ENCODE measurements at places on chromosomes 1 and 21.

DNA sequence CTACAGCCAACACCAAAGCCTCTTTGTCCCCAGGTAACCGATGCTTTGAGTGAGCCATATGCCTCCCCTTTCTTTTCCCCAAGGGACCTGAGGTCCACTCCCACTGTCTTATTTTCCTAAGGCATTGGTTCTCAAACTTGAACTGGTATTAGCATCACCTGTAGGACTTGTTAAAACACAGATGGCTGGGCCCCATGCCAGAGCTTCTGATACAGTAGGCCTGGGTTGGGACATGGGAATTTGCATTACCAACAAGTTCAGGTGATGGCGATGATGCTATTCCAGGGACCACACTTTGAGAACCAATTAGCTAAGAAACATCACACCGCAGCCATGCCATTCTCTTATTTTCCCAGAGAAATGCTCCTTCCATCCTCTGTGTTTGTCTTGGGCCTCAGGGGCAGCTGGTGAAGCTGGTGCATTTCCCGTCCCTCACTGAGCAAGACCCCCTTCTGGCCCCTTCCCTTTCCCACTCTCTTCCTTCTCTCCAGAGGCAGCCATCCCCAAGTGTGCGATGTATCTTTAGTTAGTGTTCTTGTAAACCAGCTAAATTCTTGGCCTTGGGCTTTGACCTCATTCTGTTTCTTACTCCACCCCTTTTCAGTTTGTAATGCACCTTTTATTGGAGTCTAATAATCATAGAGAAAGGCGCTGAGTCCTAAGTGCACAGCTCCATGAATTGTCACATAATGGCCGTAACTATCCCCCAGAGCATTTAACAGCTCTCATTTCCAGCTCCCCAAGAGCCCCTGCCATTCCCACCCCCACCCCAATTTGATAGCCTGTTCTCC, 14.2 kb upstream of the TTC22 start:
- no peak for DNase-seq

DNA sequence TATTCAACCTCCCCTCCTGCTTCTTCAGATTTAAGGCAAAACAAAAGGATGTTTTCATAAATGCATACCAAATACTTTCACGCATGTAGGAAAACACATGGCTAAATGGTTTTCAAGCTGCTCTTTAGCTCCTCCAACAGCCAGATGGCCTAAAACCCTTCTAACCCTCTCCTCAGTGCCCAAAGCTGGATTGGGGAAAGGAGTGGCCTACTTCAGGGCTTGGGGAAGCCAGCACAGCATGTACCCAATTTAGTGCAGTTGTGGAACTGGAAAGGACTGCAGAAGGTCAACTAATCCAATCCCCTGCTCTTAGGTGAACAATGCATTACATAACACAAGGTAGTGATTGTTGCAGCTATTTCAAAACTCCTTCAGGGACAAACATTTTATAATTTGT, 9.3 kb downstream of the F5 start:
- no peak for DNase-seq

- no peak for DNase-seq
Measured at GRCh38 chr21:33825915-33826314, 89.7 kb downstream of the ATP5PO start.

- DNase-seq, result no peak
Measured at GRCh38 chr1:99705385-99705784, 59.5 kb downstream of the PALMD start.

GRCh38 chr1:156462954-156463795, 37.4 kb downstream of the MEF2D start:
- DNase-seq, result no peak

GRCh38 chr1:205800427-205800826, 12.6 kb downstream of the SLC41A1 start:
- no peak for DNase-seq

DNA sequence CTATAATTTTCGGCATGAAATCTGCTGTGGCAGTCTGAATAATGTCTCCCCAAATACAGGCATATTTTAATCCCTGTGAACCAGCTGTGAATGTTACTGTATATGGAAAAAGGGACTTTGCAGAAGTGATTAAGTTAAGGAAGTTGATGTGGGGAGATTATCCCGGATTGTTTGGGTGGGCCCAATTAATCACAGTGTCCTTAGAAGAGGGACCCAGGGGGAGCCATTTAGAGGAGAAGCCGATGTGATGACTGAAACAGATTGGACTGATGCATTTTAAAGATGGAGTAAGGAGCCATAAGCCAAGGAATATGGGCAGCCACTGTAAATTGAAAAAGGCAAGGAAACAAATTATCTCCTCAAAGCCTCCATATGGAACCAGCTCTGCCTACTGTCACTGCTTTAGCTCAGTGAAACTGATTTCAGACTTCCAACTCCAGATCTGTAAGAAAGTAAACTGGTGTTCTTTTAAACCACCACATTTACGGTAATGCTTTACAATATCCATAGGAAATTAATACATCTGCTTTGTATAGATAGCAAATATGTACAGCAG, 61.1 kb upstream of the GPR88 start:
- DNase-seq, result no peak

DNA sequence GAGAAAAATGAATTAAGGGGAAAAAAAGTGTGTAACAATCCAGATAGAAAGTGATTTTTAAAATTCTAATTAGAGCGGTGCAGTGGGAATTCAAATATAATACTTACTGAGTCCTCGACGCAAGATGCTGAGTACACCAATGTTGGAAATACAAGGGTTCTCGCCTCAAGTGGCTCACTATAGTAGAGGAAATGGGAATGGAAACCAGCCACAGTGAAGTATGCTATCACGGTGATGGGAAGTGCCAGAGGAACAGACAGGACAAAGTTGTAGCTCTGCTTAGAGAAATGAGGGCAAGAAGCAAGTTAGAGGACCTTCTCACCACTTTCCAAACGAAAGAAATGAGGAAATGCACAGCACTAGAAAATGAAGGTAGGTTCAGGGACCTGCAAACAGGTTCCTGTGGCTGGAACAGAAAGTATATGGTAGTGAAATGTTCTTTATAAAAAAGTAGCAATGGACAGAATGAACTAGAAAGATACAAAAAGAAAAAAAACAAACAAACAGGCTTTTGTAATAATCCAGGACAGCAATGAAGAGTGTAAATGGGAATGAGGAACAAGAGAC, 13.5 kb downstream of the EGLN1 start:
- no peak for DNase-seq

GRCh38 chr1:176786274-176786673, 323.3 kb downstream of the PAPPA2 start:
- DNase-seq, result no peak

GRCh38 chr1:115655916-115656315, 14.1 kb downstream of the VANGL1 start:
- no peak for DNase-seq

- peak; percentile 31 for DNase-seq
Measured at GRCh38 chr1:35030756-35031446, 844 bp downstream of the ZMYM6 start.

- DNase-seq, result no peak
Measured at GRCh38 chr1:212478467-212479025, 45.8 kb downstream of the NENF start.

DNA sequence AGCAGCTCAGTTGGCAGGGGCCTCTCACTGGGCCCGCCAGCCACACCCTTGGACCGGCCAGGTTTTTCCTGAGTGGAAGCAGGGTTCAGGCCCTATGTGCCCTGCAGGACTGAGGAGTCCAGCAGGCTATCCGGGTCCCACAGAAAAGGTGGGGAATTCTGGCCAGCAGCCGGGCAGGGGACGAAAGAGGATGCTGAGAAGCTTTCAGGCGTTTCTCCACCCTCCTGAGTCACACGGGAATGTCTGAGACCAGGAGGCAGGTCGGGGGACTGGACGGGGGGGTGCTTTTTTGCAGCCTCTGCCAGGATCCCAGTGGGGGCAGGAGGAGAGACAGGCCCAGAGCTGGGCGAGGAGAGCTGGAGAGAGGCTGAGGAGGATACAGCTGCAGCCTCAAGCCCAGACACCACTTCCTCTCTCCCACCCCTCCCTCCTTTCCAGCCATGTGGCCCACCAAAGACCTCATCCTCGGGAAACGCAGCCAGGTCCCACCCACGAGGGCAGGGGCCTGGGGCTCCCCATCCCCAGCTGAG, 105.4 kb downstream of the SPSB1 start:
- DNase-seq, result no peak

Measured in activated CD8-positive, alpha-beta memory T cell treated with anti-CD3 and anti-CD28 coated beads for 48 hours (primary cell).